ENCODE measurements at places on chromosomes 5 and 9.

- no peak for DNase-seq
Measured at GRCh38 chr5:151751091-151751490, 7.3 kb downstream of the ATOX1 start.

DNA sequence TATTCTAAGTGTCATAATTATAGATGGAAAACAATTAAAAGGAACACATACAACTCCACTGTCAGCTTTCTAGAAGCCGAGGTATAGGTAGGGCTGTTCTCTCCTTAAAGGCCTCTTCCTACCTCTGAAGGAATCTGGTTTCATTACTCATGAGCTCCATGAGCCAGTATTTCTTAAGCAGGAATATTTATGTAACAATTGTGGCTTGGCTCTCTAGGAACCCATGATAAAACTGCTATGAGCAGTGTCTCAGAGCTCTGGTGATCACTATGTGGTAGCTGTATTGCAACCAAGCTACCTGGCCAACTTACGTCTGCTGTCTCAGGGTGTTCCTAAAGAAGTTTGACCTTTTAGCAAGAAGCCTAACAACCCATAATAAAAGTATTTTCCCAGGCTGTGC, 157.7 kb downstream of the CEP120 start:
- no peak for DNase-seq

DNA sequence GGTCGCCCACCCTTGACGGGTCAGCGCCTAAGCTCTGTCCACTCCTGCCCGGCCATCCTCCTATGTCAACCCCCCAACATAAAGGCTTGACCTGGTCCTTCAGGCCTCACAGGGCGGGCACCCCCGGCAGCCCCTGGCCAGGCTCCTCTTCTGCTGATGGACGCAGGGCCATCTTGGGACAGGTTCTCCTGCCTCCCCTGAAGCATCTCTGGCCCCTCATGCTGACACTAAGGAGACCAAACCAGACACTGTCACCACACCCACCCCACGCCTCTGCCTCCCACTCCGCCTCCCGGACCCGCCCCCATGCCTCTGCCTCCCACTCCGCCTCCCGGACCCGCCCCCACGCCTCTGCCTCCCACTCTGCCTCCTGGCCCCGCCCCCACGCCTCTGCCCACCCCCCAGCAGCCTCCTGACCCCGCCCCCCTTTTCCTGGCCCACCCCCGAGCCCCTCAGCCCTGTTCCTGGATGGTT, 6.8 kb downstream of the OBP2A start:
- no peak for DNase-seq

- DNase-seq: no peak
Measured at GRCh38 chr9:91158286-91158685, 203.4 kb downstream of the AUH start.

- no peak for DNase-seq
Measured at GRCh38 chr9:72656021-72656420, 134.6 kb downstream of the TMC1 start.

DNA sequence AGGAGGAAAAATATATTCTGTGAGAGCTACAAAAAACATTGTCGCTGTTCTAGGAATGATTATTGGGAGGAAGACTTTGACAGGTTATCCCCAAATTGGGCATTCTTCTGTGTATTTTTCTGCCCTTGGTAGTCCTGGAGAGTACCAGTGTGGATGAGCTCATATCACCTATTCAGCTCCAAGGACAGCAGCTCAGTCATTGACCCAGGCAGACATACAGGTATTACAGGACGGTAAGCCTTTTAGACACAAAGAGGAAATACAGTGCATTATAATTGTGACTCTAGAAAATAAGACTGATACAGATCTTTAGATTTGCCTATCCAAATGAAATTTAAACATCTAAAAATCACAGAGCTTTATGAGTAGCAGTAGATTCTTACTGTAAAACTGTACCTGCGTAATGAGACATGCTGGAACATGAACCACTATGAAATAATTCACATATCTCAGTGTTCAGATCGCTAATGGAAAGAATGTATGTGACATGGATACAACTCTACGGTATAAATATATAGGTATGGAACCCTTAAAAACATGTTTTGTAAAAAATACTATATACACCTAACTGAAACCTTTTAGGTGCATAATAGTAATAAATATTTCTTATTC, 56.0 kb downstream of the PLK2 start:
- DNase-seq: no peak

GRCh38 chr9:35306283-35306682, 144.5 kb downstream of the UNC13B start:
- no peak for DNase-seq

DNA sequence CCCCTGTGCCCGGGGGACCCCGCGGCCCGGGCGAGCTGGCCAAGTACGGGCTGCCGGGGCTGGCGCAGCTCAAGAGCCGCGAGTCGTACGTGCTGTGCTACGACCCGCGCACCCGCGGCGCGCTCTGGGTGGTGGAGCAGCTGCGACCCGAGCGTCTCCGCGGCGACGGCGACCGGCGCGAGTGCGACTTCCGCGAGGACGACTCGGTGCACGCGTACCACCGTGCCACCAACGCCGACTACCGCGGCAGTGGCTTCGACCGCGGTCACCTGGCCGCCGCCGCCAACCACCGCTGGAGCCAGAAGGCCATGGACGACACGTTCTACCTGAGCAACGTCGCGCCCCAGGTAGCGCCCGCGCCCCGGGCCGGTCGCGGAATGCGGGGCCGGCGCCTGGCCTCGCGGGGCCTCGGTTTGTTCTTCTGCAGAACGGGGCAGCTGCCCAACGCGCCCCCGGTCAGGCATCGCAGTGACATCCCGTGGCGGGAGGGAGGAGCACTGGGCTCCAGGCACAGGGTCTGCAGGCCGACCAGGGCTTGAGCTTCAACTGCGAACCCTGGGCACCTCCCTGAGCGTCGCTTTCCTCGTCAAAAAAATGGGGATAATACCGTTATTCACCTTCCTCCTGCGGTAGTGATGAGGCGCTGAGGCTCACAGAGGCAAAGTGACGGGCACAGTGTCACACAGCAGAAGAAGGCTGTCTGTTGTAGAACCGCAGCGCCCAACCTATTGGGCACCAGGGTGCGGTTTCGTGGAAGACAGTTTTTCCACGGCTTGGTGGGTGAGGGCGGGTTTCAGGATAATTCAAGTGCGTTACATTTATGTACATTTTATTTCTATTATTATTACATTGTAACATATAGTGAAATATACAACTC, 777 bp downstream of the ENDOG start:
- DNase-seq: no peak

- DNase-seq: no peak
Measured at GRCh38 chr5:69450116-69450515, 35.2 kb downstream of the MARVELD2 start.

- no peak for DNase-seq
Measured at GRCh38 chr5:125326150-125326510, 579.7 kb upstream of the ZNF608 start.

DNA sequence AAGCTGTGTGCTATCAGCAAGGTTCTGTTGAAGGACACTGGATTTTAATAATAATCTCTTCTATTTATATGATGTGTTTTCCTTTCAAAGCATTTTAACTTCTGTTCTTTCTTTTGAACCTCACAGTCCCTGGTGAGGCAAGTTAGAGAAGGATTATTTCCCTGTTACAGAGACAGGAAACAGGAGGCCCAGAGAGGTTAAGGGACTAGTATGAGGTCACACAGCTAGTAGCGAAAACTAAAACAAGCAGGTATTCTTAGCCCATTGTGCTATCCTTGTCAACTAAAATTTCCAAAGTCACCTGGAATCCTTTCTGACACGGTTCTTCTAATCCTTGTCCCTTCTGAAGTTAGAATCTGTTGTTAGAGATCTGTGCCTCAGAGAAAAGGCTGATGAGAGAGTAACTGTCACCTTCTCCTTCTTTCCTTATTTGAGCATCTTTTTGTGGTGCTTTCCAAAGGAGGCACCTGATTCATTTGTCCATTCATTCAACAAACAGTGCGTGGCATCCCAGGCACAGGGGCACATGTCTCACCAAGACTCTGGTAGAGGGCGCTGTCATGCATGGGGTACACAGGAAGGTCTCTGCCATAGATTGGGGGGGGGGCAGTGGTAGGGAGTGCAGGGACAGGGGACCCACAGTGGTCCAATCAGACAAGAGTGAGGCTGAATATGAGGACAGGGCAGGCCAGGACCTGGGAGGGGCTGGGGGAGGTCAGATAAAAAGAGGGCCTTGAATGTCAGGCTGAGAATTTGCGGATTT, 61.5 kb downstream of the CRB2 start:
- no peak for DNase-seq

- no peak for DNase-seq
Measured at GRCh38 chr9:113868501-113868900, 7.6 kb upstream of the ZNF618 start.

GRCh38 chr9:72440378-72440777, 75.4 kb upstream of the ZFAND5 start:
- DNase-seq: no peak

DNA sequence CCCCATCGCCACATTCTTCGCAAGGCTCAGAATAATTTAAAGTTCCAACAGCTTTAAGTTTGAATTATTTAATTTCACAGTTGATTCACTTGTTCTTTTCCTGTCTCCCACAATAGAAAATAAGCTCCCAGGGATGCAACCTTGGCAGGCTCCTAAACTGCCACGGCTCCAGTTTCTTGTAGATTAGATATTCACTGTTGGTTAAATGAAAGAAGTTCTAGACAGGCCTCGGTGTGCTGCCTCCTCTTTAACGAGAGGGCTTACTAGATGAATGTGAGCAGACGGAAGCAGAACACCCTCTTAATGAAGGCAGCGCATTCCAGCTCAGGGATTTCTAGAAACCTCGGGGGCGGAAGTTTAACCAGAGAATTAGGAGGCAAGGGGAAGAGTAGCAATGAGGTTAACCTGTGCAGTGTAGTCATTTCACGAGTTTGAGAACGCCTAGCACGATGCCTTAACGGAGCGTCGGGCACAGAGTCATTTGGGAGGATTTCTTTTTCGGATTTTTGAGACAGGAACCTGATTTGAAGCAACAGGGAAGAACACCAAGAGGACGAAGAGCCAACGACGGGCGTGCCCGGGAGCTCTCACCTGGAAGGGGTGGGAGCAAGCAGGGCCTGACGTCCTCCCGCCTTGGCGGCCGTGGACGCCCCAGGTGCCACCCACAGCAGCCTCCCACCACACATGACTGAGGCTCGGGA, 637 bp upstream of the SMC5 start:
- no peak for DNase-seq

DNA sequence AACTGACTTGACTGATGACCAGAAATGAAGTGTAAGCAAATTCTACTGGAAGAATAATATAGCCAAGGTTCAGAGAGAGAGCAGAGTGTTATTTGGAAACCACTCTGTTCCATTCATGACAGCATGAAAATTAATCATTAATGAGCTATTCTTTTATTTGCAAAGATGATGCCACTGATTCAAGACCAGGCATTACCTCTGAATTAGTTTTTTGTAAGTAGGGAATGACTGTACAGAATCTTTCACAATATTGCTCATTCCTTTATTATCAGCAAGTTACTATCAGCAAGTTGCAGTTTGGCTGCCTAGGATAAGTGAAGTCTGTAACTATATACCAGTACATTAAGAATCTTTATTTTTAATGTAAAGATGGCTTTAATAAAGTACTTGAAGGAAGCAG, 75.1 kb upstream of the RGMB start:
- DNase-seq: no peak

DNA sequence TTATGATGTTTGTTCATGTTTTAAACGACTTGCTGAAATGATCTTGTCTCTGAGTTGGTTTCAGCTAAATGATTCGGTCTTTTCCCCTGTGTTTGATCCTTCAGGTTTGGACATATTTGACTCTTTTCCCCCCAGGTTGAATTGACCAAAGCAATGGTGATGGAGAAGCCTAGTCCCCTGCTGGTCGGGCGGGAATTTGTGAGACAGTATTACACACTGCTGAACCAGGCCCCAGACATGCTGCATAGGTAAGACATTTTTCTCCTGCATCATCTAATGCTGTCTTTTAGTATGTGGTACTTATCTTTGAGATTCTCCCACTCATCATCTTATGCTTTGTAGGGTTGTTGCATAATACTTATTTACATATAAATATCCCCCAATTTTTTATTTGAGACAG, 14.7 kb downstream of the G3BP1 start:
- no peak for DNase-seq

DNA sequence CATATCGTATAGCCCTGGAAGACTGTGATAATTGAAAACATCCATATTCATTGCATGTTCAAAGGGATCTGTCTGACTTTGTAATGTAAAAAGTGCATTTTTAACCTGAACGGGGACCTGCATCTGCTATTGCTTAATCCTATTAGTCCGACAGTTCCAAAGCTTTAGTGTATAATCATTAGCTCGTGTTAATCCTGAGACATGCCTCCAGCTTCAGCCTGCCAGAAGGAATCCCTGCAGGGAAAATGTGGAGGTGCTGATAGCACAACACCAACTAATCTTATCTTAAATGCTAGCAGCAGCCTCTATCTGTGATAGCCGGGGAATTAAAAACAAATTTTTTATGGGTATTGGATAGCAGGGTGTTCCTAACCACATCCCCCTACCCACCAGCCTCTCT, 495.2 kb downstream of the TLE4 start:
- no peak for DNase-seq

- no peak for DNase-seq
Measured at GRCh38 chr9:88657893-88658292, 122.9 kb downstream of the NXNL2 start.

- no peak for DNase-seq
Measured at GRCh38 chr9:36132086-36132485, 4.4 kb upstream of the GLIPR2 start.
